ENCODE measurements at places on chromosomes 12 and 14.

DNA sequence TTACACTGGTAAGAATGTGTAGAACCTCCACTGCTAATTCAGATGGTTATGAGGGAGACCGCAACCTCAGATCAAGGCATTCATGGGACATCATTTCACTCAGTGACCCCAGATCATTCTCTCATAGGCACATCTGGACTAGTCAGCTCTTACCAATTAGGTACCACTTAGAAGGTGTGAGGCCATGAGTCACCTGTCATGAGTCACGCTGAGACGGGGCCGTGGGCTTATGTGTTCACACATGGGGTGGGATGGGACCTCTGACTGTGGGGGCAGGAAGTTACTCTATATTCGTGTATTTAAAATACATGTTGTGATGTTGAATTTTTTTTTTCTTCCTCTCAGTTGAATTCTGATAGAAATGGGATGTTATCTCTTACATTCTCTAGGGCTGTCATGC lies 55.9 kb downstream of the CCDC92 start:
- no peak for DNase-seq

DNA sequence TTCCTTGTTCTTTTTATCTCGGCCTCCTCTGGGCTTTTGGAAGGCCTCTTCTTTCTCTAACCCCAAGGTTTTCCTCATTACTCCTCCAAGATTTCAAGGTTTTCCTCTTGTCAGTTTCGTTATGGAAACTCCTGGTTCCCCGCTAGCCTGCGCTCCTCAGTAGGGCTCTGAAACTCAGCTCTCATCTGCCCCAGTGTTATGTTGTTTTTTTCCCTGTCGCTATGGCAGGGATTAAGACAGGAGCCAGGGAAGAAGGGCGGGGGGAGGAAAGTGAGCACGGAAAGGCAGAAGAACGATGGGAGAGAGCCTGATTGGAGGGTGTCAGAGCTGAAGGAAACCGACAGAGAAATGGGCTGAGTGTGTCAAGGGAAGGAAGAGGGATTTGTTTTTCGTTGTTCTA lies 26.5 kb upstream of the JDP2 start:
- DNase-seq = no peak

GRCh38 chr14:77872152-77872551 lies 72.2 kb downstream of the ADCK1 start:
- no peak for DNase-seq

GRCh38 chr12:30845676-30846075 lies 80.9 kb upstream of the TSPAN11 start:
- no peak for DNase-seq

GRCh38 chr12:124131659-124132058 lies 158.6 kb downstream of the ZNF664 start:
- DNase-seq = no peak

GRCh38 chr12:11807458-11807857 lies 158.0 kb downstream of the ETV6 start:
- no peak for DNase-seq

Measured in posterior cingulate gyrus (tissue), 11 donors.